Epithelial cell of proximal tubule (primary cell): ENCODE measurements at places on chromosomes 11 and 22.

DNA sequence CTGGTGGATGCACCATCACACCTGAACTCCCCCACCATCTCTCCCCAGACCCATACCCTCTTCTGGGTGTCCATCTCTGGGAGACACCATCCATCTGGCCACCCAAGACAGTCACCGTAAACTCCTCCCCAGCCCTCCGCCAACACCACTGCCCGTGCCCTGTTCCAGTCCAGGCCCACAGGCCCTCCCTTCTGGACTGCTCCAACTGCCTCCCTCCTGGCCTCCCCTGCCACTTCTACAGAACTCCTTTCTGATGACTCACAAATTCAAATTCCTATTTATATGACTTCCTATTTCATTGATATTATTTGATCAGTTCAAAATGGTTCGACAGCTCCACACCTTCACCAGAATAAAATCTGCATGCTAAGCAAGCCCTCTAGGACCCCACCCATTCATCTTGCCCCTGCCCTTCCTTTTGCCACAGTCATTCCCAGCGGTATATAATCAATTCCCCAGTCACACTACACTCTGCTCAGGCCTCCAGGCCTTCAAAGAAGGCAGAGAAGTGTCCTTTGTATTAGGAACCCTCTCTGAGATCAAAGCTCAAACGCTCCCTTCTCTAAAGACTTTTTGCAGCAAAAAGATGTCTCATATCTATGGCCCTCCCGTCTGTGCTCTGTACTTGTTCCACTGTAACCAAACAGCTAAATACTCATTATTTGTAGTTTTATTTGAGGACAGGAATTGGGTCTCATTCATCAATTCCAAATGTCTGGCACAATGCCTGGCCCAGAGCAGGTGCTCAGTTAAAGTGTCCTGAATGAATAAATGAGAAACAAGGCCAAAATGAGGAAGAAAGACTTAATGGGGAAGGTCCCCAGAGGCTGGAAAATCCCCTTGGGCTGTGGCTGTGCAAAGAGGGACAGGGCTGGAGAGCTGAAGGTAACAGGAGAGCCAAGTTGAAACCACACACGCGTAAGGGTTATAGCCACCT, 29.0 kb downstream of the MYH9 start:
- no peak for DNase-seq

GRCh38 chr22:49035818-49036457, 791.7 kb downstream of the BRD1 start:
- DNase-seq, result no peak

DNA sequence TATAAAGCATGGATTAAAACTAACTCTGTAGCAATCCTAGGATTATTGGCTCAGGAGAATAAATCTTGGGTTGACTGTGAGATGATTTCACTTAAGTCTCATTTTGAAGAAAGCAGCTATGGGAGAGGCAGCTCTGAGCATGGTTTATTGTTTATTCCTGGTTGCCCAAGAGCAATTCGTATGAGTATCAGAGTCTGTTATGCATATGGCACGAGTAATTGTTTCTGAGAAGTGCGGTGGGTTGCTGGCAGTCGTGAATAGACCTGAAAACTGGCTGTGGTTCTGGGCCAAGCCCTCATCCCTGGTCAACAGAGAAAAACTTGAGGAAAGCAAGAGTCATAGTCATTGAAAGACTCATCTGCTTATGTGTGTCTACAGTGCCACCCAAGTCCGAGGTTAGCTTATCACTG, 26.8 kb downstream of the DIXDC1 start:
- no peak for DNase-seq

GRCh38 chr11:78200553-78200952, 11.8 kb downstream of the USP35 start:
- DNase-seq, result no peak

DNA sequence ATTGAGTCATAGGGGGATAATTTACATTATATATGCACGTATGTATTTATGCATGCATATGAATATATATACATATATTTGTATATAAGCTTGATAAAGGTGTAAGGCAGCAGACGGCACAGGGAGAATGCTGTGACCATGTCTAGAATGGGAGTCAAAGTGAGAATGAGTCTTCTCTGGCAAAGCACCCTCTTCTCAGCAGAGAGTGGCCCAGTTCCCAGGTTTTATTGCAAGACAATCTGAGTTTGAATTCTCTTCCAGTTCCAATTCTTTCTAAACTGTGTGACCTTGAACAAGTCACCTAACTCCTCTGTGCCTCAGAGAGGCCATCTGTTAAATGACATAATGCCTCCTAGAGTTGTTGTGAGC, 13.8 kb downstream of the EHF start:
- DNase-seq, result no peak

DNA sequence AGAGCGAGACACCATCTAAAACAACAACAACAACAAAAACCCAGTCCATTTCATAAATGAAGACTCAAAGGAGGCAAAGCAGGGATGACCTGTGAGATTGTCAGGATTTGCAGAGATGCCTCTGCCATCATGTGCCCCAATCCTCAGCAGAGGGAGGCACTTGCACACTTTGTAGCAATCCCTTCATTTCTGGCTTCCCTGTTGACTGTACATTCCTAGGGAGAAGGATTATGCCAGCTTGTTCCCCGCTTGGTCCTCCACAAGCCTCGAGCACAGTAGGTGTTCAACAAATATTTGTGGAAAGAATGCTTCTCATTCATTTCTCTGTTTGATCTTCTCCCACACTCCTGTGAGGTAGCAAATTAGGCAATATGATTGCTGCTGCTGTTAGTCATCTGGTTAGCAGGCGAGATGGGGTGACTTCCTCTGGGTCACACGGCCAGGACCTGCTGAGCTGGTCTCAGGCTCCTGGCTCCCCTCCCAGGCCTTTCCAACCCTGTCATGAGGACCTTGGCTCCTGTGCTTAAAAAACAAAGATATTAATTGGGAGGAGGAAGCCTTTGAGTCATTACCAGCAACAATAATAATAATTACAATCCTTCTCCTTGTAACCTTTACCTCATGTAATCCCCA, 34.1 kb downstream of the LIF start:
- peak; percentile 97 for DNase-seq

GRCh38 chr11:86692317-86692716, 19.9 kb upstream of the ME3 start:
- no peak for DNase-seq

- no peak for DNase-seq
Measured at GRCh38 chr11:103279821-103280220, 170.6 kb downstream of the DYNC2H1 start.
